ENCODE measurements at places on chromosomes 7 and 10.

DNA sequence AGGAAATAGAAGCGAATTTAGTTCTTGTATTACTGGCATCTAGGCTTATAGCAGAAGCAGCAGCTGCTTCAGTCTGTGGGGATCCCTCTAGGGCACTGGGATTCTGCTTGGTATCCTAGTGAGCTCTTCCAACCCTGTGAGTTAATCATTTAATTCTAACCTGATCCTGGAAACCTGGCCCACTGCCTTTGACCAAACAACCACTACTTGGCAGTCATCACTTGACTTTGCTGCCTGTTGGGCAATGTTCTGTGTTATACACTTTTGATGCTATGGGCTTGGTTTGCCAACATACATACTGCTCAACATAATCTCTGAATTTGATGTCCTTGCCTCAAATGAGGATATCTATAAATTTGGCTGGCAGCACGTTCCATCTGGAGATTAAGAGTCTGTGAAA, 813.4 kb downstream of the ANKRD7 start:
- no peak for DNase-seq

DNA sequence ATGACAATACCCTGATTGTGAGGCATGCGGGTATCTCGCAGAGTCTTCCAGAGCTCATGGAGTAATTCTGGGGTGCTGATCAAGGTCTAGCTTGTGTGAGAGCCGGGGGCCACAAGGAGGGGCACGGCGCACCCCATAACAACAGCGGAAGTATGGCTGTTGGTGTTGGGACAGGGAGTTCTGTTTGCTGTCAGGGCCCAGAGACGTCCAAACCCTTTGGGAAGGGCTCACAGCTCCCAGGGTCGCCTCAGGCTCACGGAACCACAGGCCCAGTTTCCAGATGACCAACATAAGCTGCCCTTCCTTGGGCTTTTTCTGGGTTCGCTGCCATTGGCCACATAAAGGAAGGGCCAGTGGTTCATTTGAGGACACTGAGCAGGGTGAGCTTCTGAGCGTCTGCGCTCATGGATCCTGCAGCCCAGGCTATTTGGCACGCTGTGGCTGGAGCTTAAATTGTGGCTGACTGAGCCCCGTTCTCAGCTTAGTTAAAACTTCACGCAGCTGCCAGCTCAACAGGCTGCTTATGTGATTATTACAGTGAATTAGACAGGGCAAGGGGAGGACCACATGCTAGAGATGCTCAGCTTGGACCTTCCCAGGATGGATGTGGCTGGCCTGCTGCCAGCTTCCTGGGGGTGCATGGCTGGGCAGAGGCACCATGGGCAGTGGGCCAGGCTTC, 92.3 kb downstream of the DNAJB6 start:
- DNase-seq = no peak

- no peak for DNase-seq
Measured at GRCh38 chr7:44793919-44794318, 2.6 kb upstream of the PPIA start.

GRCh38 chr7:20647908-20648776, 32.7 kb downstream of the ABCB5 start:
- no peak for DNase-seq

- no peak for DNase-seq
Measured at GRCh38 chr7:2668401-2668800, 19.6 kb upstream of the AMZ1 start.

- DNase-seq = no peak
Measured at GRCh38 chr10:131872827-131873375, 27.9 kb upstream of the PPP2R2D start.

DNA sequence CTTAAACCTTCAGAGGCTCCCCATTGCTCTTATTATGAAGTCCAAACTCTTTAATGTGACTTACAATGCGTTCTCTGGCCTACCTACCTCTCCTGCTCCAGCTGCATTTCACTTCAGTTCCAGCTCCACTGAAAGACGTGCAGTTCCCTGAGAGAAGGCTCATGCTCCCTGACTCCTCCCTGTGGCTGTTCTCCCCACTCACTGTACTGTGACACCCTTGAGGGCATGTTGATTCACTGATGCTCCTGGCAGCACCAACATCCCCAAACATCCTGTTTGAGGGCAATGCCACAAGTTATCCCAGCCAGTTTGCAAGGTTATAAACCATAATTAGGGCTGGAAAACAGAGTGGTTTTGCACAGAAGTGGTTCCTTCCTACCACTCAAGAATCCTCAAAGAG, 111.2 kb downstream of the LSM5 start:
- DNase-seq = no peak

GRCh38 chr10:99532687-99533495, at the start of gene NKX2-3:
TSS of gene NKX2-3 (plus strand) at chr10:99532942. CDS start at chr10:99533132, 190 bp downstream.
- no peak for DNase-seq

DNA sequence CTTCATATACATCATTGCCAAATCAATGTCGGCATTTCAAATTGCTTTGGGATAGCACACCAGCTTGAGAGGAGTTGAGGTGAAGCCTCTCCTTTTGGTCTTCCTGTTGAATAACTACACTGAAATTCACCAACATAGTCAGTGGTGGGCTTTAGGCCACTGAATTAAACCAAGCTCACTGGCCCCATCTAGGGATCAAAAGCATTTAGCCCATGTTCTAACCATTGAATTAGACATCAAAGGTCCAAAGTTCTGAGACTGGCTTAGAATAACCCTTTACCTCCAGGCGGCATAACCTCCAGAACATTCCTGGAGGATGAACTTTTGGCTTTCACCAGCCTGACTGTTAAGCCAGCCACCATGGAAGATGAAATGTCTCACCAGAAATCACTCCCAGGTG, 54.6 kb downstream of the BPGM start:
- DNase-seq = no peak

GRCh38 chr7:22386206-22386858, 29.4 kb upstream of the RAPGEF5 start:
- DNase-seq = no peak
